ENCODE measurements at places on chromosomes 7 and 10.

- no peak for DNase-seq
Measured at GRCh38 chr10:932589-932988, 1.1 kb upstream of the LARP4B start.

DNA sequence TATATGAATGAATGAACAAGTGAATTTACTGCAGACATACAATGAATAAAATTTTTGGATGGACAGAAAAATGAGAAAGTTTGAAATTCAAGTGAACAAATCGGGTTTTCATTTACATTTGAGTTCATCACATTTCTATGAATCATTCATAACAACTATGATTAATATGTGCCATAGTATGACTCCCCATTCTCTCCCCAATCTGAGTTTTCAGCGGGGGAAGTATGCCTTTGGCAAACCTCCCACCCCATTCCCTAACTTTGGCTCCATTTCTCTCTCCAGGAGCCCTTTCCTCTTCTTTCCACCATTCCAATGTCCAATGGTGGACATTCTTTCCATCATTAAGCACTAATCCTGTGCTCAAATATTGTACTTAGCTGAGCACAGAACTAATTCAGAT lies 96.8 kb upstream of the LSM8 start:
- DNase-seq, result no peak

DNA sequence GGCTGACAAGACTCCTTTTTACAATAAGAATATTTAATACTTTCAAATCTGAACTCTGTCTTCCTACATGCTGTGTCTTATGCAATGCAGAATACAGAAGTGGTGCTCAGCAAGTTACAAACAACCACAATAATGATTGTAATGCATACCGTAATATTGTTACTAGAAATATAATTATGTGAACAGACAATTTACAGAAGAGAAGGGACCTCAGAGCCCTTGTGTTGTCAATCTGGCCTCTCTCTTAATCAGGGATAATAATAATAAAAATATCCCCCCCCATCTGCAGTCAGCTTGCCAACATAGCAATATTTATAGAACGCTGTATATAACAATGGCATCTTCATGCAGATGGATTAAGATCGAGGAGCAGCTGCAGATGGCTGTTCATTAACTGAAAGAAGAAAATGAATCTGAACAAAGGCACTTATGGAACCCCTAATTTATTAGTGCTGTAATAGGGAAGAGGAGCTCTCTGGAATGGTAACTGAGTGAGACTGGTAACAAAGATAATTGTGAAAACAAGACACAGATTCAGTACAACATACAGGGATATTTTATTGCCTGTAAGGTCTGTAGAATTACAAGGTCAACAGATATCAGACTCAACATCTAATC lies 106.3 kb downstream of the TMEM26 start:
- DNase-seq, result no peak

DNA sequence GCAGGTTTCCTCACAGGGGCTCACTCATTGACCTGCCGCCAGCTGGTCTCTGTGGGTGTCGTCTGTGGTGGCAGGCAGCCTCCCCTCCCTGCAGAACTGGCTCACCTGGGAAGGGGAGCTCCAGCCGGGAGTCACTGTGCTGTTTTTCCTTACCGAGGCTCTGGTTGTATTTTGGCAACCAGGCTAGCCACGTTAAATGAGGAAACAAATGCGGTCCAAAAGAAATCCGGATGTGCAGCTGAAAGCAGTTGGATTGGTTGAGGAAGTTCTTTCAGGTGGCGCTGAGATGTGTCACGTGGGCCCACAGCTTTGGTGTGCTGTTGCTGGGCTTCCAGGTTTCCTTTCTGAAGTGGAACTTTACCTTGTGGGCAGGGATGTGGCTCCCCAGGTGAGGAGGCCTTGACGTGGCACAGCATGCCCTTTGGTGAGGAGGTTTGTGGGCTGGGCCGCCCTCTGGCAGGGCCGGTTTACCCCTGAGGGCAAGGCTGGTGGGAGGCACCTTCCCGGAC lies 14.2 kb downstream of the MTURN start:
- DNase-seq, result no peak

- no peak for DNase-seq
Measured at GRCh38 chr10:61842755-61843497, 58.6 kb upstream of the ARID5B start.

GRCh38 chr7:75979759-75980429 lies 14.5 kb downstream of the TMEM120A start:
- no peak for DNase-seq

- no peak for DNase-seq
Measured at GRCh38 chr10:103816431-103816830, 38.9 kb downstream of the SH3PXD2A start.

DNA sequence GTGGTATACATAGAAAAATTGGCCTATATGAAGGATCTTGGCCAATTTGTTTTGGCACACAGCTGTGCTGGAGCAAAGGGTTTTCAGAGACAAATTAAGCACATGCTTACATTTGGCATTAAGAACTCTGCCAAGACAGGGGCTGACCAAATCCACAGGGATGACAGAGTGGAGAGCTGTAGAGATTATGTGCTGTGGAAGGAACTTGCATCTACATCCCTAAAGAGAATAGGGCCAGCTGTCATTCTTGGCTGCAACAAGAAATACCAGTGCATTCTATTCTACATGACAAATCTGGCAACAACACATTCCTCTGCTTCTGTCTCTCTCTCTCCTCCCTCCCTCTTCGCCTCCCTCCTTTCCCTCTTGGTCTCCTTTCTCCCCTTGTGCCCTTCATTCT lies 75.6 kb downstream of the POM121L12 start:
- no peak for DNase-seq
